SW 1271 (cell line): ENCODE measurements at places on chromosomes 4 and X.

- DNase-seq, result peak; percentile 59
Observed at GRCh38 chr4:145734576-145735346, 54.8 kb downstream of the C4orf51 start.

DNA sequence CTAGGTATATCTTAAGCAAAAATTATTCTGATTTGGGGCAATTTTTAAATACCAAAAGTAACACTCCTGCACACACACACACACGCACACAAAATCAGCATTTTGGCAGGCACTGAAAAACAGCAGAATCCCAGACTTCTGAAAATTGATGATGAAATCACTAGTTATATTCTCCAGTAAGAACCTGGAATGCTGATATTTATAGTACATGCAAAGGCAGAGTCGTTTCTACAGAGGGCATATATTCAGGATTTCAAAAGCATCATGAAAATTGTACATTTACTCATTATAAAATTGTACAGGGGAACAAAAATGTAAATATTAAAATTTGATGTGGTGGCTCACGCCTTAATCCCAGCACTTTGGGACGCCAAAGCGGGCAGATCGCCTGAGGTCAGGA is 352.5 kb upstream of the PITX2 start:
- DNase-seq, result no peak

GRCh38 chrX:49039598-49040375 is 3.4 kb downstream of the TFE3 start:
- DNase-seq, result peak; percentile 66

DNA sequence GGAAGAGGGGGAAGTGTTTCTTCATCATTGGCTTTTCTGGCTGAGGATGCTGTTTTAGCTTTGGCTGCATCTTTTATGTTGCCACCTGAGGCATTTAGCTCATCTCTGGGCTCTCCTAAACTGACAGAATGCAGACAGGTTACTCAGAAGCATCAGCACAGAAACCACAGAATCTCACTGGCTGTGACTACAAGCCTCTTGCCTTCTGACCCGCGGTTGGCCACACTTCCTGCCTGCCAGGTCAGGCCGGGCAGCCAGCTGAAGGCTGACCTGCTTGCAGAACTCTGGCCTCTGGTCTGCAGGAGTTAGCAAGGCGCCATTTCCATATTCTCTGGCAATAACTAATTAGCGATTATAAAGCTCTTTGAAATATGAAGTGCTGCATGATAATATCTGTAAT is 366.5 kb downstream of the MID1IP1 start:
- DNase-seq, result no peak

GRCh38 chr4:167221084-167221483 is 13.2 kb downstream of the SPOCK3 start:
- DNase-seq, result no peak

DNA sequence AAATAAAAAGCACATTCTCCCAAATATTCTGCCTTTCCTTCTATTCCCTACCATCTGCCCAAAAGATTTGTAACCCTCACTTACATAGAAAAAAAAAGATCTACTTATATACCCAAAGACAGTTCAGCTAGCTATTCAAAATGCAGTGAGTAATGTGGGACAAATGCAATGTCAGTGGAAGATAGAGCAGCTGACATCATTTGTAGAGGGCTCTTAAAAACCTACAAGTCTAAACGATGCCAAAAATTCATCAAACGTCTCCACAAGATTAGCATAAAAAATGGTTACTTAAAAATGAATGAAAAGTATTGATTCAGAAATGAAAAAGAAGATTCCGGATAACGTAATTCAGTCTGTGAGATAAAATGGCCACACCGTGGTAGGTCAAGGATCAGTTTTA is 96.5 kb downstream of the ASB9 start:
- no peak for DNase-seq

DNA sequence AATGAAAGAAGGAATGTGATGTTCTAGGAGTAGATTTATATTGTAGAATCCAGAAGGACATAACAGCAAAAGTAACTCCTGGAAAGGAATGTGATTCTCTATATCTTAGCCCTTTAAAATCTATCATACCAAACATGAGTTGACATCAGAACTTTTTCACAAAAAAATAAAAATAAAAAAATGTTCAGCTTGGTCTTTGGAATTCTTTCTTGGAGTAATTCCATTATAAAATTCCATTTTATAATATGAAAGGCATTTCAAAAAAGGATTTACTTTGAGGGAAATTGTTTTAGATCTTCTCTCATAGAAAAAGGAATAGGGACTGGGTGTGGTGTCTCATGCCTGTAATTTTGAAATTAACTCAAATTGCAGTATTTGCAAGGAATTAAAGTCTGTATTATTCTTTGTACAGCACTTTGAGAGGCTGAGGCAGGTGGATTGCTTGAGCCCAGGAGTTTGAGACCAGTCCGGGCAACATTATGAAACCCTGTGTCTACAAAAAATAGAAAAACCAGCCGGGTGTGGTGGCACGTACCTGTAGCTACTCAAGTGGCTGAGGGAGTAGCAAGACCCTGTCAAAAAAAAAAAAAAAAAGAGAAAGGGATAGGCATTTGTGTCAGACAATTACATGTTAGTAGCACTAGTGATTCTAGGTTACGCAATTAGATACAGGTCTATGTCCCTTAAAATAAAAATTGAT is 134.9 kb downstream of the SLC4A4 start:
- no peak for DNase-seq

- DNase-seq, result no peak
Observed at GRCh38 chr4:110149089-110149488, 49.3 kb downstream of the ELOVL6 start.

GRCh38 chr4:138055890-138056289 is 186.3 kb downstream of the SLC7A11 start:
- DNase-seq, result peak; percentile 1

DNA sequence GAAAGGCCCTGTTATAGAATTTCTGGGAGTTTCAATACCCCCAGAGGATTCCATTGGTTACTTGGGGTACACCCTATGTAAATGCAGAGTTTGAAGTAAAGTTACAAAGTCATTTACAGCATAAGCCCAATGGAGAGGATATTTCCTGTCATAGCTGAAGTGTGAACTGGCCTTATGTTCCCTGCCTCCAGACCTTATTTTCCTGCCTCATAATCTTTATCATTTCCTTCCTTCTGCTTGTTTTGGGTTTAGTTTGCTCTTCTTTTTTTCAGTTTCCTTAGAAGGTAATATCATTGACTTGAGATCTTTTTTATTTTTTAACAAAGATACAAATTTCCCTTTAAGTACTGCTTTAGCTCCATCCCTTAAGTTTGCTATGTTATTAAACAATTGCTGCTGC is 85.4 kb downstream of the PPEF1 start:
- DNase-seq, result no peak

DNA sequence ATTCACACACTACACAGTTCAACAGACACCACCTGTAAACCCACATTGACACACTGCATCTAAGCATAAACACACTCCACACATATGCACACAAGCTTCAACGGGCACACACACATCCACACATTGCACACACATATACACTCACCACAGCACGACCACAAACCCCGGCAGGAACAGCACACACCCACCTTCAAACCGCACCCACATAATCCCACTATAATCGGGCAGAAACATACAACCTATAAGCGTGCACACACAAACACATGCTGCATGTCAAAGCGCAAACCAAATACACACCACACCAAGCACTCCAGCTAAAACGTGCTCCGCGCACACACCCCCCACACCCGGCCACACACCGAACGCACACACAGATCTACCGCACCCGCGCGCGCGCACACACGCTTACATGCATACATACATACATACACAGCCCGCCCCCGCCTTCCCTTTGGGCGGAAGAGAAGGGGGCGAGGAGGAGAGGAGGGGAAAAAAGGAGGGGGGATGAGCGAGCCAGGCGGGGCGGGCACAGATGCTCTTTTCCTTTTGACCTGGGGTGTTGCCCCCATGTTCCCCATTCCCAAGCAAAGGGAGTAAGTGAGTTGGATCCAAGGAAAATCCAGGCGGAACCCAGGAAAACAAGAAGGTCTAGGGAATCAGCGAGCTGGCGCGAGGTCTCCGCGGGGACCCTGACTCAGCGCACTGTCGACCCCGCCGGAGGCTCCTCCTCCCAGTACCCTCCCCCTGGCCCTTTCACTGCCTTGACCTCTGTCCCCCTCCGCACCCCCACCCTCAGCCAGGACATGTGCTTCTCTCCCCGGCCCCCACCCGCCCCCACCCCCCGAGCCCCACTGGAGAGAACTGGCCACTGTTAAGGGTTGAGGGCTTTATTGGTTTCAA is 9.9 kb downstream of the ARHGAP36 start:
- no peak for DNase-seq

GRCh38 chr4:93351846-93352245 is 476.7 kb upstream of the ATOH1 start:
- DNase-seq, result no peak

GRCh38 chrX:103624111-103624510 is 4.7 kb upstream of the TCEAL1 start:
- DNase-seq, result no peak

DNA sequence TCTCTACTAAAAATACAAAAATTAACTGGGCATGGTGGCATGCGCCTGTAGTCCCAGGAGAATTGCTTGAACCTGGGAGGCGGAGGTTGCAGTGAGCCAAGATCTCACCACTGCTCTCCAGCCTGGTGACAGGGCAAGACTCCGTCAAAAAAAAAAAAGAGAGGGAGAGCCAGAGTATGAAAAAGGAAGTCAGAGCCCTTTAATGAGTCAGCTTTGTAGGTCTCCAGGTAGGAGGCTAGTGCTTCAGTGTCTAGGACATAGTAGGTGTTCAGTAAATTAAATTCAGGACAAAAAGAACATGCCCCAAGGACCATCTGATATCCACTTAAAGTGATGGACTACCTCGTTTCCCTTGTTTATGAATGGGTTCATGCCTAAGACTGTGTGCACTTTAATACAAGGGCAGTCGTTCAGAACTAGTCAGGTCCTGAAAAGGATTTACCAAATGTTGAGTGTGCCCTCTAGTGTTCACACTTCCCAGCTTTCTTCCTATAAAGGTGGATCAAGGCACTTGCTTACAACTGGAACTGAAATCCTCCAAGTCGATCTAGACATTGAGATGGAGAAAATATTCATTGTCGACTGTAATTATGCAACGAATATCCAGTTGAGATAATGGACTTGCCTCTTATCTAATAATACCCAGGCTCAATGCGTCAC is 29.0 kb downstream of the F9 start:
- DNase-seq, result peak; percentile 18

GRCh38 chr4:184628103-184628502 is 21.1 kb downstream of the CASP3 start:
- no peak for DNase-seq

- DNase-seq, result no peak
Observed at GRCh38 chrX:24796204-24796603, 102.5 kb downstream of the POLA1 start.

DNA sequence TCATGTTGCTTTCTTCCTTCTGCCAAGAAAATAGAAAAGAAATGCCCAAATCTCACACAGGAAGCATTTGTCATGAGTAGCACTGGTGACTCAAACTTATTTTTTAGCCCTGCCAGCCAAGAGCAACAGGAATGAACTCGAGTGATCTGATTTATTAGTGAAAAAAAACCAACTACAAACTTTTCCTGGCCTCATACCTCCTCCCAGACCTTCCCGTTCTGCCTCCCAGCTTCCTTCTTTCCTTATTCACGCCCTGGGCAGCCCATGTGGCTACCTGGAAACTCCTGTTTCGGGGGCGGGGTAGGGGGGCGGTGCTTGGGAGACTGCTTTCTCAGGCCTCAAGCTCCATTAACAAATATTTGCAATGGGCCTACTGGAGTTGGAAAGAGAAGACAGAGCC is 178.5 kb downstream of the NHS start:
- DNase-seq, result no peak

DNA sequence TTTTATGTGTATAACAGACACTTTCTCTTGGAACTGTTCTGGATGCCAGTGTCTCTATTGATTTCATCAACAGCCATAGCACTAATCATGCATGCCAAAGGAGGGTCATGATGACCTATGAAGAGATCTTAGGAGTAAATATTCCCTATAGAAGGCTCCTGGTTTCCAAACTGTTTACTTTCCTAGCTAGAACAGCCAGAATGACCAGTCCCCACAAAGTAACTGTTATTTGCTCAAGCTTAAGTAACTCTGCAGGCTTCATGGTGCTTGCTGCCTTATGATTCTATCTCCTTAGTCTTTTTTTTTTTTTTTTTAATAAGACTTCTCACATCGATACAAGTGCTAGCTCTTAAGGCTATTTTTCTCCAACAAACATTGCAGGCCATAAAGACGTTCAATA is 12.4 kb downstream of the S100G start:
- DNase-seq, result no peak

- DNase-seq, result no peak
Observed at GRCh38 chr4:76388160-76388908, 32.6 kb downstream of the CCDC158 start.

GRCh38 chrX:101397779-101398178 is 7.0 kb downstream of the RPL36A start:
- no peak for DNase-seq

GRCh38 chr4:158018221-158018830 is 154.5 kb downstream of the GASK1B start:
- no peak for DNase-seq

GRCh38 chrX:23341452-23341851 is 6.8 kb downstream of the PTCHD1 start:
- DNase-seq, result no peak

- DNase-seq, result no peak
Observed at GRCh38 chr4:120540625-120541024, 381.9 kb downstream of the PRDM5 start.

DNA sequence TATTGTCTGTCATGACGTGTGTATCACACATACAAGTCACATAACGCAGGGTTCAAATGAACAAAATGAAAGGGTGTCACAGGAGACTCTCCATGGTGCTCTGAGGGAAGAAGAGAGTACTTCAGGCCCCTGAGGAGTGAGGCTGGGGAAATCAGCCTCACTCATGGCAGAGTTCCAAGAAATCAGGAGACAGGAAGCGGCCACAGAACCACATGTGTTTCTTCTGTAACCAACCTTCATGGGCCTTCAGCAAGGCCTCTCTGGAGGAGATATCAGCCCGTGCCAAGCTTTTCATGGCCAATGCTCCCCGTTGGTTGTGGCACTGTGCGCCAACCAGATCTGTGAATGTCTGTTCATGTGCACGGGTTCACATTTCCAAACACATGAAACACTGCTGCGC is 76.0 kb downstream of the NAT8L start:
- no peak for DNase-seq

GRCh38 chr4:139978692-139979091 is 175.3 kb downstream of the MAML3 start:
- DNase-seq, result no peak

- no peak for DNase-seq
Observed at GRCh38 chrX:21843179-21843578, 3.8 kb downstream of the MBTPS2 start.

DNA sequence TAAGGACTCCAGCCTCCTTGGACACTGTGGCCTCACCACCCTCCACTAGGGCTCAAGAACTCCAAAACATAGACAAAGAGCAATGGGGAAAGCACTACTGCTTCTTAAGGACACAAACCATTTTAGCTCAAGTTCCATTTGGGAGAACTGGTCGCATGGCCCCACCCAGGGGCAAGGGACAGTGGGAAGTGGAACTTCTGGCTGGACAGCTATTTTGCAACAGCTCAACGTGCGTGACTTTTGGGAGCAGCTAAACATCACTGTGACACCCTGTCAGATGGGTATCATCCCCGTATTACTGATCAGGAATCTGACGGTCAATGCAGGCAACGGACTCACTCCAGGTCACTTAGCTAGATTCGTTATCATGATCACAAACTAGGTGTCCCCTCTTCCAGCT is 9.0 kb upstream of the GLOD5 start:
- DNase-seq, result no peak
